Stimulated activated CD8-positive, alpha-beta memory T cell treated with anti-CD3 and anti-CD28 coated beads, Interleukin-7, amount 100 ng/mL, for 1 hour (primary cell): ENCODE measurements at places on chromosomes 5 and 9.
A peak's percentile ranks its signal among the peaks of the same experiment; 100 is the strongest.

DNA sequence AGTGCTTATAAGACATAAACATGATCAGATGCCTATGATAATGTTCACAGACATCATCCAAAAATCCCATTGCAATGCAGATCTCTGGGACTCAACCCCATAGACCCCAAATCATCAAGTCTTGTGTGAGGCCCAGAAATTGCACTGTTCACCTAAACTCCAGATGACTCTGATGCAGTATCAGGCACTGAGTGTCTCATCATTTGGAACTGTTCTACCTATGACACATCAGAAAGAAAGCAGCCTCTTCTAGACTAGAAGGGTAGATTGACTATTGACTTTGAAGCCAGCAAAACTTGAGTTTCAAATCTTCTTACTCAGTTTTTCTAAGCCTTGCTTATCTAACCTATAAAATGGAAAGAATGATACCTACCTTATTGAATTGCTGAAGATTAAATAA is 58.7 kb upstream of the PAPPA start:
- DNase-seq, result no peak

DNA sequence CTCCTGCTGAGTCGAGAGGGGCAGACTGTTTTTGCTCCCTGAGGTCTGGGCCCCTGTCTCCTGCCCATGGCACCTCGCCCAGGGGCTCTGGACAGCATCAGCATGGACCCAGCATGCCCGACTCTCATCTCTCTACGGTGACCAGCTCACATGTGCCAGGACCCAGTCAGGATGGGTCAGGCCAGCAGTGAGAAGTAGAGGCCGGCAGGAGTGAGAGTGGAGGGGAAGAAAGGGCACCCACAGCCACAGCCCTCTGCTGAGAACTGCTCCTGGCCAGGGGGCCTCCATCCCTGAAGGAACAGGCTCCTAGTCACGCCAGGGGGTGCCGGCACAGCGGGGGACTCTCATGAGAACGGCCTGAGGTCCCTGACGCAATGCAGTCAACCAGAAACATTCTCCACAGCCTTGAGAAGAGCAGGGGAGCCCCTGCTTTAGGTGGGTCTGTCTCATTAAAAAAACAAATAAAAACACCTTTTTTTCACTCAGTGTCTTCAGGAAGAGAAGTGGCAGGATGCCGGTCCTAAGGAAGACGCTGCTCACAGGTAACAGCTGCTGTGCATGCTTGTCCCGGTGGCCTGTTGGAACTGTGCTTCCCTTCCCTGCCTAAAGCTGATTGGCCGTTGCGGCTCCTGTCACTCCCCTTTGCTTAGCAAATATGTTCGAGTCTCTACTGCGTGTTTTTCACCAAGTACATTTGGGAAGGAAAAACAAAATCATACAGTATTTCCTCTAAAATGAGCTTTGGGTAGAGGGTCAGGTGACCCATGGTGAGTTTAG is 85.7 kb upstream of the FBXW11 start:
- no peak for DNase-seq

DNA sequence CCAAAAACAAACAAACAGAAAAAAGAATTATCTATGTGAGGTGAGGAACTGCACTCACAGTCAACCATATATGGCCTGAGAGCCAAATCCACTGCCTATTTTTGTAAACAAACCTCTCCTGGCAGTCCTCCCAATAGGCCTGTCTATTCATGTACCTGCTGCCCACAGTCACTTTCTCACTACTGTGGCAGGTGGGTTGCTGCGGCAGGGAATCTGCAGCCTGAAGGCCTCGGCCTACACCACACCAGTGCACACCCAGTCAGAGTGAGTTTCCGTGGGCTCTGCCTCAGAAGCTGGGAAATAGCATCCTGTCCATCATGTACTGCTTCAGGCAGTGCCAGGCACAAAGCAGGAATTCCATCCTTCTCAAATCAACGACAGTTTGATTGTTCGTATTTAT is 82.3 kb downstream of the SPTLC1 start:
- DNase-seq, result no peak

DNA sequence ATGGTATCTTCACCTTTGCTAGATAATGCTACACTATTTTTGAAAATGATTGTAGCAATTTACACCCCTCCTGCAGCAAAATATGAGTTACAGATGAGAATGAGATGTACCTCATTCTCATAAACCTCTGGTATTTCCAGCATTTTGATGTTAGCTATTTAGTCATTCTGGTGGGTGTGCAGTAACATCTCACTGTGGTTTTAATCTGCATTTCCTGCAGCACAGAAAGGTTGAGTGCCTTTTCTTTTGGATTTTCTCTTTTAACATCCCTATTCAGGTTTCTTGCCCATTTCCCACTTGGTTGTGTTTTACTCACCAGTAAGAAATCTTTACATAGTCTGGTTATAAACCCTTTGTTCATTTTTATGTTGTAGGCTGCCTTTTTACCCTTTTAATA is 206.2 kb downstream of the NR3C1 start:
- no peak for DNase-seq

DNA sequence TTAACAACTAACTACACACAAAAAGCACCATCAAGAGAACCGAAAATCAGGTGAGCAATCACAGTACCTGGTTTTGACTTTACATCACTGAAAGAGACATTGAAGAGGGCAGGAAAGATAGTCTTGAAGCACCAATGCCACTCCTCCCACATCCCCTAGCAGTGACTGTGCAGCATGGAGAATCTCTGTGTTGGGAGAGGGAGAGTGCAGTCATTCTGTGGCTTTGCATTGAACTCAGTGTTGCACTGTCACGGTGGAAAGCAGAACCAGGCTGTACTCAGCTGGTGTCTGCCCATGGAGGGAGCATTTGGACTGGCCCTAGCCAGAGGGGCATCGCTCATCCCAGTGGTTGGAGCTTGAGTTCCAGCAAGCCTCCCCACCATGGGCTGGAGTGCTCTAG is 40.4 kb downstream of the C5 start:
- no peak for DNase-seq

GRCh38 chr5:40734986-40735385 is 20.8 kb downstream of the TTC33 start:
- DNase-seq, result no peak

- DNase-seq, result no peak
These were observed 70.8 kb downstream of the SERINC5 start for GRCh38 chr5:80185095-80185494.

- DNase-seq, result no peak
These were observed 45.2 kb upstream of the NDFIP1 start for GRCh38 chr5:142063376-142063775.

DNA sequence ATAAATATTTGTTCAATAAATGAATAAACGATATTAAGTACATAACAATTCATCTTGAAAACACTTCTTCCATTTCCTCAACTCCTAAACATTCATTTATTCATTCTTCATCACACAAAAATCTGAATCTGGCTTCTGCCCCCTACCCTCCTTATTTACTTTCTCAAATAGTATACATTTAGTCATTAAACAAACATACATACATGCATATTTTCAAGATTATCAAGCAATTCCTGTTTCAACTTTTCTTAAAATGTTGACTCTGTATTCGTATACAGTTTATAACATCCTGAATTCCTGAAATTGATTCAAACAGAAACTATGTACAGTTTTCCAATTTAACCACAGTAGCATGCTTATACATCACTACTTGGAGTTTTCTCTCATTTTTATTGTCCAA is 129.0 kb downstream of the MUSK start:
- no peak for DNase-seq

GRCh38 chr5:87129046-87129445 is 138.6 kb upstream of the RASA1 start:
- no peak for DNase-seq

DNA sequence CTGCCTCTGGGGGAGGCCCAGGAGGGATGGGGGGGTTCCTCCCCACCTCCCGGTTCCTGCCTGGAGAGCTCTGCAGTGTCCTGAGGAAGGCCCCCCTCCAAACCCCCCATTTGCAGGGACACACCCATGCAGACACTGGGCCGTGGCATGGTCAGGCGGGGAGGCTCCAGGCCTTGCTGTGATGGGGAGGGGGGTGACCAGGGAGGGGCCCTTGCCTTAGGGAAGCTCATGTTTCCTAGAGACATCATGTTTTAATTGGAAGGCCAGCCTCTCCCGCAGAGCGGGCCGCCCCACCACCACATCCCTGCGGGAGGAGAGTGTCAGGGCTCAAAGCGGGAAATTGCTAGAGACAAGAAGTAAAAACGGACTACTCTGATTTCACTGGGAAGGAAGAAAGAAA is 12.0 kb downstream of the PRRX2 start:
- DNase-seq, result no peak

- no peak for DNase-seq
These were observed 51.6 kb downstream of the SLC1A1 start for GRCh38 chr9:4541856-4542255.

GRCh38 chr5:2029206-2029605 is 146.5 kb upstream of the IRX4 start:
- no peak for DNase-seq

- no peak for DNase-seq
These were observed 152.9 kb upstream of the MAP1B start for GRCh38 chr5:71954329-71954728.

DNA sequence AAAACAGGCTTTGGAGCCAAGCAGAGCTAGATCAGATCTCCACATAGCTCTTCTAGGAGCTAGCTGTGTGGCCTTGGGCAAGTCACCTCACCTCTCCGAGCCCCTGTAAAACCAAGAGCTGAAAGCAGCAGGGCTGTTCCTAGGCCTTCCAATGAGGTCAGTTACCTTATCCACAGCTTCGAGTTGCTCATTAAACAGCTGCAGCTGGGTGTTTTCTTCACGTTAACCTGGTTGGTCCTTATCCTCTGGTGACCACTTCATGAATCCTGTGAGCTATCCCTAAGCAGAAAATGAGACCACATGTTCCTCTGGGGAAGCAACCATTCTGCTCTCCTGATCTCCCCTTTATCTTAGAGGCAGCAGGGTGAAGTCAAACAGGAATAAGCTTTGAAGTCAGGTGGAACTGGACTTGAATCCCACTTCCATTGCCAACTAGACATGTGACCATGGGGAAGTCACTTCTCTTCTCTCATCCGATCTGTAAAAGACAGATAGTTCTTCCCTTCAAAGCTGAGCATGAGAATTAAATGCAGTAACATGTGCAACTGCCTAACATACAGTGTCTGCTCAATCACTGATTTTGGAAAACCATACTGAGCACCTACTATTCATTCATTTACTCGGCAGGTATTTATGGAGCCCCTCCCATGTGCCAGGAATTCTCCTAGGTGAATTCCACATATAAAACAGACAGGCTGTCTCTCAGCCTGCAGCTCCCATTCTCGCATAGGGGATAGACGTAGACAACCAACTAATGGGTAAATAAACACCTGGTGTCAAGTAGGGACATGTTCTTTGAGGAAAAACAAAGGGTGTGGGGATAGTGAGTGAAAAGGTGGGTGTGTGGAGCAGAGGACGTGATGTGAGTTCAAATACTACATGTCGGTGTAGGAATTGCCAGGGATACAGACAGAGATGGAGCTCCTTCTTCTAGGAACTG is 111.7 kb upstream of the BOD1 start:
- no peak for DNase-seq

- no peak for DNase-seq
These were observed 20.7 kb downstream of the ITGA1 start for GRCh38 chr5:52808316-52808901.

DNA sequence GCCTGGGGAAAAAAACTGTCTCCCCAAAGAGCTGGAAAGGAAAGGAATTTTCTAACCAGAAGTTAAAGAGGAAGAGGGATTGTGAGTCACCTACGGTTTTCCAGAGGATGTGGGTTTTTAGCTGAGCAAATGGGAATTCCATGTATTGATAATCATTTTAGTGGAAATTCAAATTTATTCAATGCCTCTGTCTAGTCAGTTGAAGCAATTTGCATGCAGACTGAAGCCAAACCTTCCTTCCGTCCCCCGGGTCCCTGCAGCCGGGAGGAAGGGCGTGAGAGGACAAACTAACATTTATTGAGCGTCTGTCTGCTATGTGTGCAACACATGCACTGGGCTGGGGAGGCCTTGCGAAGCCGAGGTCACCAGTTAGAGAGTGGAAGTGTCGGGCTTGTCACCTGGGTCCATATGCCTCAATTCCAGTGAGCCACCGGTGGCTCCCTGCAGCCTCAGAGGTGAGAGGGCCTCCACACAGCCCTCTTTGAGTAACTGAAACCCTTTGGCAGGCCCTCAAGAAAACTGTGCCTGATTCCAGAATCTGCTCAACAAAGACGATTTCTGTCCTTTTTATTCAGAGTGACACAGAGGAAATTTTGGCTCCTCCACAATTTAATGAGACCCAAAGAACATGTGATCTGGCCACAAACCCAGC is 70.3 kb downstream of the COL27A1 start:
- DNase-seq, result no peak

DNA sequence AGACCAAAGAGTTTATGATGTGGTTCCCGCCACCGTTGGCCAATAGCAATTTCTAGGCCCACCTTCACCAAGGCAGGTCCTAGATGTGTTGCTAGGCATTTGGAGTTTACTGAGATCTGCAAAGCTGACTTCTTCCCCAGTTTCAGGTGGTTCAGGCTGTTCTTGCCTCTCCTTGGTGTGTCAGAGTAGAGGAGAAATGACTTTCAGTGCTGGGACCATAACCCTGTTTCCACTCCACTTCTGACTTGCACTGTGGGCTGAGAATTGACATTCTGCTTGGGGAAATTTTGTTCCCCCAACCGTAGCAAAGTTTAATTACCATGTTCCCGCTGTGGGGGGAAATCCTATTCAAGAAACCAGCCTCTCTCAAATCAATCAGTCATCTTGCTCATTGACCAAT is 128.0 kb upstream of the GABRP start:
- DNase-seq, result no peak

GRCh38 chr5:118620233-118620632 is 368.1 kb downstream of the DTWD2 start:
- no peak for DNase-seq

DNA sequence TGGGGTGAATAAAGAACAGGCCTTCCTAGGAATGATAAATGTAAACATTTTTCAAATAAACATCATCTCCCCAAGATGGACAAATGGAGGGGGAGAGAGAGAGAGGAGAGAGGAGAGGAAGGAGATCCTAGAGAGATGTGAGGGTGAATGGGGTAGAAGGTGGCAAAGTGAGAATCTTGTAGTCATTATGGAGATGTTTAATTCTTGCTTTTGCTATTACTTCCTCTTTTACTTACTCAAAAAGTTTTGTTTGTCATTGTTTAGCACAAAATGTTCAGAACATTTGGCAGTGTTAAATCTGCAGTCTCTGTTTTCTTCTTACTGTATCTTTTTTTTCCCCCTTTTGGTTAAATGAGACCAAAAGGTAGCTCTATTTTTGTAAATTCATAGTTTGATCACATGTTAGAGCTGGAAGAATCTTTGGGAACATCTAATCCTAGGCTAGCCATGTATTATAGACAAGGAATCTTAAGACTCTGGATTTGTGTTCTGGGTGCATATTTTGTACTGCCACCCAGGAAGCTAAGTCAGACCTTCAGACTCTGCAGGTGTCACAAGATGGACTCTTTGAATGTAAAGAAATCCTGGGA is 266.1 kb downstream of the NTRK2 start:
- no peak for DNase-seq

GRCh38 chr5:132102101-132102701 is 28.6 kb downstream of the CSF2 start:
- DNase-seq, result peak; percentile 20
